ENCODE measurements at places on chromosomes 5 and 9.

DNA sequence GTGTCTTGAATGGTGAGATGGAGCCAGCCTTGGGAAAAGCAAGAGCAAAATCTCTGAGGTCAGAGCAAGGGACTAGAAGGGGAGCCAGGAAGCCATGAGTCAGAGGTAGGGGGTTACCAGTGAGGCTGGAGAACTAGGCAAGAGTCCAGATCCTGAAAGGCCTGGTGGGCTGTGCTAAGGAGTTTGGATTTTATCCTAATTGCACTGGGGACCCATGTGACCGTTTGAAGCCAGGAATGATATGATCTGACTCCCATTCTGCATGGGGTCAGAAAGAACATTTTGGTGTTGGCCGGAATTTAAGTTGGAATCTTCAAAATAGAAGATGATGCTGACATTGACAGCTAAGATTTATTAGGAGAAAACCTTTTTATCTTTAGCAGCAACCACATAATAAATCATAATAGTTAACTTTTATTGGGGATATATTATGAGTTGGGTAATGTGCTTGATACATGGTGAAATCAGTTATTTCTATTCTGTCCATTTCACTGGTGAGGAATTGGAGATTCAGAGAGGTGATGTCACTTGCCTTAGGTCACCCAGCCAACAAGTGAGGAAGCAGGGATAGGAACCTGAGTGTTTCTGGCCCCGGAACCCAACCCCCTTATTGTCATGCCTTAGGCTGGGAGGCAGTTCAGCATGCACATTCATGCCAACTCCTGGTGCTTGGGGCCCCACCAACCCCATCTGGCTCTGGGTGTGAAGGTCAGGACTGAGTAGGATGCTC lies 61.5 kb upstream of the RARS1 start:
- no peak for DNase-seq

DNA sequence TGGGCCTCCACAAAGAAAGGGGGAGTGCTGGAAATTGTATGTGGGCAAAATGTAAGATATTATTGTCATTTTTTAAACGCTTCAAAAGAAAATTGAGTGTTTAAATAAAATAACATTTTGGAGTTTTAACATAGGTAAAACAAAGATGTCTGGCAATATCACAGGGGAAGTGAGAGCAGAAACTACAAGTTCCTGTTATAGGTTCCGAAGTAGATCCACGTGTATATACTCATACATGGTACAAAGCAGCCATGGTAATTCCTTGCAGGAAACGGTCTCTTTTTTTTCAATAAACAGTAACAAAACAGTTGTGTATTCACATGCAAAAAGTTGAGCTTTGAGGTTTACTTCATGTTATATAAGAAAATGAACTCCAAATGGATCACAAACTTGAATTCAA lies 78.4 kb downstream of the MTRR start:
- no peak for DNase-seq

DNA sequence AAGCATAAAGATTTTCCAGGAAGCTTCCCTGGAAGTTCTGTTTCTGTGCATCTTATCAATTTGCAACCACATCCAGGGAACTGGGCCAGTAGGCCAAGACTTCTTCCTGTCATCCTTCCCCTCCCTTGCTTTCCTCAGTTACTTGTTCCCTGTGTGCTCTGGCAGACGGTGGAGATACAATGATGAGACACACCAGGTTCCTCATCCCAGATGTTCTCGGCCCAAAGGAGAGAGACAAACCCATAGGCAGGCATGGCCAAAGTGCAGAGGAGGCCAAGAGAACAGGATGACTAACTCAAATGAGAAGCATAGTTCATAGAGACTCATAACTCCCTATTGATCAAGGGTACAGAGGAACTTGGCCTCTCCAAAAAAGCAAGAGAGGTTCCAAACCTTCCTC lies 652.6 kb downstream of the CCDC171 start:
- DNase-seq: no peak

GRCh38 chr5:163542771-163543170 lies 37.4 kb downstream of the MAT2B start:
- DNase-seq: no peak

- DNase-seq: no peak
Observed at GRCh38 chr9:130197888-130198287, 25.7 kb downstream of the NCS1 start.

DNA sequence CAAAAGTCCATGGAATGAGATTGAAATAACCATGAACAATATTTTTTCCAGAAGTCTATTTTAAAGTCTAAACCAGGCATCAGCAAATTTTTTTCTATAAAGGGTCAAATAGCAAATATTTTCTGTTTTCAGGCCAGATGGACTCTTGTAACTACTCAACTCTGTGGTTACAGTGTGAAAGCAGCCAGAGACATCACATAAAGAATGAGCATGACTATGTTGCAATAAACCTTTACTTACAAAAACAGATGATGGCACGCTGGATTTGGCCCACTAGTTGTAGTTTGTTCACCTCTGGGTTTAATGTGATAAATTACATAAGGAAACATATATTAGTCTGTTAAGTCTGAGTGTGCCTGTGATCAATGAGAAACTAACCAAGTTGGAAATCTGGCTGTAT lies 319.2 kb downstream of the TRPM3 start:
- DNase-seq: no peak

- DNase-seq: no peak
Observed at GRCh38 chr9:73011181-73011750, 58.4 kb upstream of the ALDH1A1 start.

- no peak for DNase-seq
Observed at GRCh38 chr5:50320131-50320749, 120.8 kb downstream of the EMB start.

- DNase-seq: peak; percentile 57
Observed at GRCh38 chr5:154038261-154038706, 426 bp downstream of the FAM114A2 start.

GRCh38 chr5:64126202-64126741 lies 39.4 kb upstream of the RNF180 start:
- no peak for DNase-seq

DNA sequence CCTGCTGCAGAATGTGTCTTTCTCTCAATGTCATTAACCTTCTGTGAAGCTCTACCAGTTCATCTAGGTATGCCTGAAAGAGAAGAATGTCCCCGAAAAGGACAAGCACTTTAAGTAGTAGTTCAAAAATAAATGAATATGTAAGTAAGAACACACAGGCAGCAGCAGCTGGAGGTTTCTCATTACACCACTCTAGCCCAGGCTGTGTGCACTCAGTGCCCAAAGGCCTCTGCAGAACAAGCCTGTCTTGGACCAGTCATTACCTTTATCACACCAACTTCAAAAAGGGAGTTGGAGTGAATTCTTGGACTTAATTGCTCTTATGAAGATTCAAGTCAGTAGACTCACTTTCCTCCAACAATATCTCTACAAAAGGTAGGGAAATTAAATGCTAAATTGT lies 268.8 kb downstream of the MLLT3 start:
- peak; percentile 15 for DNase-seq

GRCh38 chr9:96395964-96396363 lies 12.5 kb upstream of the SLC35D2 start:
- no peak for DNase-seq

DNA sequence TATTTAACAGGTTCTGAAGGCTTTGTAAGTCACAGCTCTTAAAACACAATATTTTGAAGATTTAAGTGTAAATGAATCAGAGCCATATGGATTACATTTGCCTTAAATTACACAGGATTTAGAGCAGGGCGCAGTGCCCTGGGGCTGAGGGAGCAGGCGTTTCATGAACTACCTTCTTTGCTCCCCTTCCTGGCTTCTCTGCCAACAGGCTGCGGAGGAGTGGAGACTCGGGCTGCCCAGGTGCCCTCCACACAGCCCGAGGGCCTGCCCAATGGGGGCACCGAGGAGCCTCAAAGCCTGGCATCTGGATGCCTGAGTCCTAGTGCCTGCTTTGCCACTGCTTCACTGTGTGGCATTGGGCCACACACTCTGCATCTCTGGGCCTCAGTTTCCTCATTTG lies 90.6 kb upstream of the HAND1 start:
- DNase-seq: no peak
